ENCODE measurements at places on chromosomes 3 and 15.

DNA sequence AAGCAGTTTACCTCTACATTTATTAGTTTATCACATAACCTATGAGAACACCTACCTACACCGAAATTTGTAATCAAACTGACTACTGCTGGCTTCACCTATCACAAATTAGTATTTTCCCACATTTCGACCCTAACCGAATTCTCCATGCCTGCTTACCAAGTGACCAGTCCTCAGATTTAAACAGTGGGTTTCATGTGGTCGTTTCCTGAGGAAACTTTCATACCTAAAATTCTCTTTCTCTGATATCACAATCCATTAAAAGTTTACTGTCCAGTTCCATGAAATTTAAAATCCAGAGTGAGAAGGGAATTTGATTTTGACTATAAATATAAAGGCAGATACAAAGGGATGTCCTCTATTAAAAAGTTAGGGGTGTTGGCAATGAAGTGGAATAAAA lies 1.9 kb downstream of the PLOD2 start:
- DNase-seq: no peak

DNA sequence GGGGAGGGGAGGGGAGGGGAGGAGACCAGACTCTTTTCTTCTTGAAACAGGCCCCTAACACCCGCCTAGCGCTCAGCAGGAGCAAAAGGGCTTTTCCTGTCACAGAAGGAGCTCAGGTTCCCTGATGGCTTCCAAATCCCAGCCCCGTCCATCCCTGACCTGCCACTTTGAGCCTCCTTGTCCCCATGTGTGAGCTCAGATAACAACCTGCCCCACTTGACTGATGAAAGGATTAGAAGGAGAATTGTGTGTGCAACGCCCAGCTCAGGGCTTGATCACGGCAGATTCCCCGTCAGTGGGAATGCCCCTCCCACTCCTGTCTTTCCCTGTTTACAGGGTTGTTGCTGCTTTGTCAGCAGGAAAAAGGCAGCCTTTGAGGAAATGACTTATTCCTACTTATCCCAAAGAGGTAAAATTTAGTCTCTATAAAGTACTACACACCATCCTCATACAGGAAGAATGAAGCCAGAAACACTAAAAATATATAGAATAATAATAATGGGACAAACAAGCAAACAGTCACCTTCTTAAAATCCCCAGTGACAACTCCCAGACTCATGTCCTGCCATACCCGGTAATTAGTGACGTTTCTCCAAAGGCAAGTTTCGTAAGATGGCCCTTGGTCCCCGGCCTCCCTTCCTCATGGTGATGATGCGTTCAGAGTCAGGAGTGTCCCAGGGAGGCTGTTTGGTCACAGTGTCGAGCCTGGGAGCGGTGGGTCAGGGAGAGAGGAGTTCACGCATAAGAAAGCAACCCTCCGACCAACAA lies 6.1 kb upstream of the LRRC15 start:
- no peak for DNase-seq

- no peak for DNase-seq
These were observed 227.5 kb upstream of the KCNMB2 start for GRCh38 chr3:178308771-178309170.

- no peak for DNase-seq
These were observed 9.3 kb upstream of the MAGI1 start for GRCh38 chr3:66048051-66048395.

- DNase-seq: no peak
These were observed 129.9 kb upstream of the ABI3BP start for GRCh38 chr3:101123081-101123480.

GRCh38 chr15:60534546-60534945 lies 55.6 kb upstream of the ICE2 start:
- DNase-seq: no peak

DNA sequence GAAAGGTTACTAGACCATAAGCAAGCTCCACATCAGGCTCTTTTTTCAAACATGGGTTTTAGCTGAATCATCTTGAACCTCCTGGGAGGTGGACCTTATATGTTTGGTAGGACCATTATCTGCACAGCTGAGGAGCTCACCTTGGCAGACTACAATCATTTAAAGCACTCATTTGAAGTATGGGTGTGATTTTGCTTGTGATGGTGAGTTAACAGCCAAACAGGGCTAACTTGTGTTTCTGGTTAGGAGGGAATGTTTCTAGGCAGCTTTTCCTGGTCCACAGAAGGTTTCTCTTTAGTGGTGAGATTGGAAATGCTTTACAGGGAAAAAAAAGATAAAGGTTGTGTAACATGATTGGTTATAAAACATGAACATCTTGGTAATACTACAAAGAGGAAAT lies 61.8 kb downstream of the ARHGEF26 start:
- DNase-seq: no peak

DNA sequence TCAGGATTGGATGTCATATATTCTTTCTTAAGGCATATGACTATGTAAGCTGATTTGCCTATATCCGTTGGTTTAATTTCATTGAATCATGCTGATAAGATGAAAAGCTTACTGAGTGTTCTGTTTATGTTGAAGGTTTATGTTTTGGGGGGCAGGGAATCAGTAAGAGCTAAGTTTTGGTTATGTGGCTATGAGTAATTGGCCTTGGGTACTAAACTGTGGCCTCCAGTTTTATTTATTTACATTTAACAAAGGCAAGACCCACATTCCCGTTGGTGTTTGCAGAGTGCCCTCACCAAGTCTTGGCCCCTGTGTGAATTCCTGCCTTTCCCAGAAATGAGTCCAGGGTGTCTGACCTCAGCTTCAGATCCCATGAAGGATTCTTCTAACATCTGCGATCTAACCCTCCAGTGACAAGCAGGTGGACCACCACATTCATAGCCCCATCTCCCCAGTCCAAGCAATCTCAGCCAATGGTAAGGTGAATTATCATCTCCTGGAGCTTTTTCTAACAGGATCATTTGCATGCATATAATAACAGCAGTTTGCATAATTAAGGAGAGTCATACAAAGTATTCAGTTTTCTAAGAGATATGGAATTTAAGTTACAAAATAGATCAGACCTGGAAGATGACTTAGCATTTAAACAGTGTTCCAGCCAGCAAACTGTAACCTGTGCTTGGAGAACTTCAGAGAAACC lies 27.4 kb downstream of the GLDN start:
- no peak for DNase-seq

GRCh38 chr3:170641510-170642236 lies 55.8 kb upstream of the SLC7A14 start:
- DNase-seq: no peak

DNA sequence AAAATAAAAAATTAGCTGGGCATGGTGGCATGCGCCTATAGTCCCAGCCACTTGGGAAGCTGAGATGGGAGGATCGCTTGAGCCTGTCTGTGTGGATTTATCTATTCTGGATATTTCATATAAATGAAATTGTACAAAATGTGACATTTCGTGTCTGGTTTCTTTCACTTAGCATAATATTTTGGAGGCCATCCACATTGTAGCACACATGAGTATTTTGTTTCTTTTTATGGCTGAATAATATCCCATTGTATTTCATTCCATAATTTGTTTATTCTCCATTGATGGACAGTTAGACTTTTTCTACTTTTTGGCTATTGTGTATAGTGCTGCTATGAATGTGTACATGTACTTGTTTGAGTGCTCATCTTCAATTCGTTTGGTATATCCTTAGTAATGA lies 52.9 kb upstream of the DYNC1LI1 start:
- no peak for DNase-seq

All from activated T-helper 9 cell treated with anti-CD3 and anti-CD28 coated beads, Interleukin-2, amount 50 U/mL, for 16 hours (primary cell).